Chondrocyte (in vitro differentiated cells): ENCODE measurements at places on chromosomes 5 and 9. TPM values are rescaled to one million over a fixed set of nuclear protein-coding genes. Genes with fewer than 3 reads are reported as not detected.
A peak's percentile ranks its signal among the peaks of the same experiment; 100 is the strongest.

The CMYA5 gene
- 0.36 to 0.60 TPM (median 0.58 TPM) in 3 replicates for total RNA-seq

The SLC23A1 gene
- total RNA-seq, result not detected in 3 replicates

The ACTL7A gene
- not detected in 3 replicates for total RNA-seq

- DNase-seq, result peak; percentile 83
Observed at GRCh38 chr5:321726-322251, 275 bp downstream of the AHRR start.

DNA sequence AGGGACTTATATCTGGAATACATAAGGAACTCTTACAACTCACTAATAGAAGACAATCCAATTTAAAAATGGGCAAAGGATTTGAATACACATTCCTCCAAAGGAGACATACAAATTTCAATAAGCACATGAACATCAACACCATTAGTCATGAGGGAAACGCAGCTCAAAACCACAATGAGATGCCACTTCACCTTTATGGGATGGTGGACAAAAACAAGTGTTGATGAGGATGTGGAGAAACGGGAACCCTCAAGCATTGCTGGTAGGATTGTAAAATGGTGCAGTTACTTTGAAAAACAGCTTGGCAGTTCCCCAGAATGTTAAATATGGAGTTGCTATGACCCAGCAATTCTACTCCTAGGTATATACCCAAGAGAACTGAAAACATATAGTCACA lies 72.7 kb upstream of the IER5L start:
- no peak for DNase-seq

DNA sequence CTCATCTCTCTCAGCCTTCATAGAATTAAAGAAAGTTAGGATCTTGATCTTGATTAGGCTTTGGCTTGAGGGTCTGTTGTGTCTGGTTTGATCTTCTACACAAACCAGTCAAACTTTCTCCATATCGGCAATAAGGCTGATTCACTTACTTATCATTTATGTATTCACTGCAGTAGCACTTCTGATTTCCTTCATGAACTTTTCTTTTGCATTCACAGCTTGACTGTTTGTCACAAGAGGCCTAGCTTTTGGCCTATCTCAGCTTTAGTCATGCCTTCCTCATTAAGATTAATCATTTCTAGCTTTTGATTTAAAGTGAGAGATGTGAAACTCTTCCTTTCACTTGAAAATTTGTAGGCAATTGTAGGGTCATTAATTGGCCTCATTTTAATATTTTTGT lies 62.8 kb downstream of the SH3RF2 start:
- no peak for DNase-seq

GRCh38 chr5:146647656-146648199 lies 131.7 kb upstream of the GPR151 start:
- no peak for DNase-seq

- no peak for DNase-seq
Observed at GRCh38 chr5:74870299-74871067, 4.3 kb upstream of the FAM169A start.

GRCh38 chr9:83662933-83663332 lies 40.0 kb downstream of the IDNK start:
- DNase-seq, result no peak

The NSG2 gene
- total RNA-seq, result not detected in 3 replicates

DNA sequence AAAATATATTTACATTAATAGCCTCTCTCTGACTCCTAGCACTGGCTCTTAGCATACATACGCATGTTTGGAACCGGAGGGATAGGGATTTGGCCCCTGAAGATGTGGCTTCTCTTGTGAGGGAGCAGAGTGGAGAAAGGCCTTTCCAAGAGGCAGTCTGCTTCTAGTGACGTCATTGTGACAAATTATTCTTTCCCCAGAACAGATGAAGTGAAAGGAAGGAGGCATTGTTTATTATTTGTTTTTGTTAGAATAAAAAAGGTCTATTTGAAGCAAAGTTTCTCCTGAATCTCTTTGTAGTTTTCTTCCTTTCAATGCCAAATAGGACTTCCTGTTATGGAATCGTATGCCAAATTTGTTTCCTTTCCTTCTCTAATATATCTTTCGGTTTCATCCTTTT lies 361.6 kb downstream of the ICE1 start:
- no peak for DNase-seq

DNA sequence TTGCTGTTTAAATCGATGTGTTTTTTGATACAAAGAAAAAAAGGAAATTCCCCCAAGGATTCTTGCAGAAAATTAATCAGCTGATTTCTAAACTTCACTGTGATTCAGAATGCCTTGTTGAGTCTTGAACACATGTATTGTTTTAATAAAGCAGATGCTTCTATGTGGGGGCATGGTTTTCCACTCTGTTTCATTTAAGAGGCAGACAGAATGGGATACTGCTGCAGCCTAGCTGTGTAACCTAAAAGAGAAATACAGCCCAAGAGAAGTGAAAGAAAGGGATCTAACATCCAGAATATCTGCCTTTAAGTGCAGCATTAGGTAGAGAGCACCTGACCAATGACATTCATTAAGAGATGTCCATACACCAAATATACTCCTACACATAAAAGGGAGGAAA lies 365.1 kb upstream of the CCNH start:
- no peak for DNase-seq

The PTGES gene
- 0.95 to 3.3 TPM (median 1.3 TPM) in 3 replicates for total RNA-seq

The CORO2A gene
- 10.1 to 17.4 TPM (median 10.2 TPM) in 3 replicates for total RNA-seq

DNA sequence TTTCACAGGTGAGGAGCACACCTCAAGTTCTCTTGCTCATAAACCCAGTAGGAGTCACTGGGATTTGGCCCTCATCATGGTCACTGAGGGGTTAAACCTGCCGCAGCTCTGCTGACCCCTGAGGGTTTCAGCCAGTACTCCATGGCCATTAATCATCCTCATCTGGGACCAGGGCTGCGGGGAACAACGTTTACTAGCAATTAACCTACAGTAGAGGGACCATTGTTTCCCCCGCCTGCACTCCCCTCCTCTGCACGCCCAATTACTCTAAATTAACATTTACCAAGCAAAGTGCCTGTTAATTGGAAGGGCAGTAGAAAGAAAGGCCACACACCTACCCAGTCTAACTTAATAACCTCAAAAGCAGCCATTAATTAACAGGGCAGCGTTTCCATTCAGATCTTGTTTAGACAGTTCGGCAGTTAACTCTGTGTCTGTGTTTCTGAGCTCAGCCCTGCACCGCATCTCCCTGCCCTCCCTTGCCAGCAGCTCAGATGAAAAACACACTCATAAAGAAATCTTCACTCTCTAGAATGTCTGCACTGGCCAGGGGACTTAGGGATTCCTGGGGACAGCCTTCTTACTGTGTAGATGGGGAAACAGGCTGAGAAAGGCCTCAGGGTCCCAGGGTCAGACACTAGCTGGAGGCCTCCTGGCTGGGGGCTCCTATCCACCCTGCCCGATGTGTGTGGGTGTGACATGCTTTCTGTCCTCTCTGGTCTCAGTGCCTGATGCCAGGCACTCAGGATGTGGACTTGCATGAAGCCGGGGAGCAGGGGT lies 51.6 kb downstream of the ALG2 start:
- DNase-seq, result no peak
